ENCODE measurements at places on chromosomes 1 and 21.
A peak's percentile ranks its signal among the peaks of the same experiment; 100 is the strongest.

GRCh38 chr1:42479621-42480020, 16.5 kb downstream of the CCDC30 start:
- H3K36me3 ChIP-seq, result no peaks in the 10 kb centered on the region
- H3K4me1 ChIP-seq, result no peaks in the 10 kb centered on the region
- no peak overlapping the region for H3K4me3 ChIP-seq
- H3K27ac ChIP-seq, result no peak overlapping the region
- no peak for DNase-seq

DNA sequence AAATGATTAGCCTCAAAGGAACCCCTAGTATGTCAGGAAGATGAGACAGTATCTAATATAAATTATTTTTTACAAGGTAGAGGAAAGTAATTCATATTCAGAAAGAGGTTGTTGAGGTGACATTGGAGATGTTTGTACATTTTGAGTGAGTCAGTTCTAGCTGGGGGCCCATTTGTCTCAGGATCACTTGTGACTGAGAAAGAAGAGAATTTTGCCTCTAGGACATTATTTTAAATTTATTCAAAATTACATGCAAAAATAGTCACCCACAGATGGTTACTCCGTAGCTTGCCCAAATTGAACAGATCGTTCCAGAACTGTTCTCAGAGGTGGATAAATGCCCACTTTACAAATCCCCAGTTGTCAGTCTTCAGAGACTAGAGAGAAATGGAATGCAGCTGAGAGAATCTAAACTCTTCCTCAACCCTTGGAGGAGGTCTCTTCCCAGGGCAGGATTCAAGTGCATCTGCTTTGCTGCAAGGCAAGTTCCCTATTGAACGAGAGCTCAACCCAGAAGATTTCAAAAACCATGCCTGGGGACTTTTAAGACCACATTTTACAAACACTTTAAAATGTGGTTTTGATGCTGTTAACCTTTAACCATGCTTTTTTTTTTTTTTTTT, 987.8 kb upstream of the ADAMTS5 start:
- no peak overlapping the region for H3K4me3 ChIP-seq
- H3K27ac ChIP-seq, result no peak overlapping the region
- no peaks in the 10 kb centered on the region for H3K4me1 ChIP-seq

- H3K27me3 ChIP-seq, result no peaks in the 10 kb centered on the region
- no peak for DNase-seq
- H3K4me1 ChIP-seq, result no peaks in the 10 kb centered on the region
- no peak overlapping the region for H3K27ac ChIP-seq
These were observed 98.2 kb downstream of the PGBD5 start for GRCh38 chr1:230327892-230328284.

GRCh38 chr1:68230901-68231626, 1.3 kb downstream of the WLS start:
- H3K27me3 ChIP-seq, result no peaks in the 10 kb centered on the region
- H3K4me1 ChIP-seq, result no peaks in the 10 kb centered on the region
- no peaks in the 10 kb centered on the region for H3K36me3 ChIP-seq
- DNase-seq, result peak; percentile 47
- peak overlapping the region; percentile 59 for H3K4me3 ChIP-seq
- H3K27ac ChIP-seq, result peak overlapping the region; percentile 62

GRCh38 chr1:183282101-183282855, 96.2 kb downstream of the LAMC2 start:
- H3K4me3 ChIP-seq, result no peak overlapping the region
- no peaks in the 10 kb centered on the region for H3K4me1 ChIP-seq
- peak overlapping the region; percentile 27 for H3K27ac ChIP-seq

DNA sequence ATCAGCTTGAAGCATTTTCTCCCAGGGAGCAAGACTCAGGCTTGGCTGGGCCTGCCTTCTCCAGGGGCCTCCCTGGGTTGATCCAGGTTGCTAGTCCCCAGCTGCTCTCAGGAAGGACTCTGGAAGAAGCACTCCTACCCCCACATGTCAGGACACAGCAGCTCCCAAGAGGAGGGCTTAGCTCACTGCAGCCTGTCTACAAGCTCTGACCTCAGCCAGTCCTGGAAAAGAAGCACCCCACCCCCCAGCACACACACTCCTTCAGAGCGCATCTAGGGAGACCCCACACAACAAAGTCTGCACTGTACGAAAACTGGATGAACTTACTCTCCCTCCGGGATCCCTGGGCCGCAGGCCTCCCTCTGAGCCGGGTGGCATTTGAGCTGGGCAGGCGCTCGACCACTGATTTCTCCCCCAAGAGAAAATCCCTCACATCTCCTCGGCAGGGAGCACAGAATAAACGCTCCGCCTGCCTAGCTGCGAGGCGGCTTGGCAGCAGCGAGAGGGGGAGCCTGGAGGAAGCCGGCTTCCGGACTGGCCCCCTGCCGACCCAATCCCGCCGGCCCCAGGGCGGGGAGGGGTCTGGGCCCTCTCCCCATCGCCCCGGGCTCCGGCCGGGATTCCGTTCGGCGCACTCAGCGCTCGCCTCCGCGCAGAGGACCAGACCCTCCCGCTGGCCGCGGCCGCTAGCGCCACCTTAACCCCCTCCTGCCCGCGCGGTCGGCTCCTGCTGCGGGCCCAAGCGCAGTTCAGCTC, at the start of gene KCNA2:
Gene KCNA2 (minus strand): TSS at position 458 of the 756 bp plus-strand sequence. CDS start 1,576 bp downstream, outside the sequence.
- H3K36me3 ChIP-seq, result no peaks in the 10 kb centered on the region
- no peaks in the 10 kb centered on the region for H3K4me1 ChIP-seq
- no peak within 1 kb of the TSS for H3K27ac ChIP-seq
- peaks cover 42% of the 10 kb centered on the region for H3K27me3 ChIP-seq

GRCh38 chr1:23814016-23814415, 11.2 kb downstream of the HMGCL start:
- no peak overlapping the region for H3K4me3 ChIP-seq
- peaks cover 11% of the 10 kb centered on the region for H3K36me3 ChIP-seq
- H3K27me3 ChIP-seq, result no peaks in the 10 kb centered on the region
- H3K4me1 ChIP-seq, result no peaks in the 10 kb centered on the region

- H3K27me3 ChIP-seq, result no peaks in the 10 kb centered on the region
- no peaks in the 10 kb centered on the region for H3K4me1 ChIP-seq
- no peaks in the 10 kb centered on the region for H3K36me3 ChIP-seq
- H3K27ac ChIP-seq, result no peak overlapping the region
- peak; percentile 89 for DNase-seq
- no peak overlapping the region for H3K4me3 ChIP-seq
These were observed 42.5 kb upstream of the TMEM125 start for GRCh38 chr1:43227143-43227764.
